ENCODE measurements at places on chromosomes 1 and 21.
A peak's percentile ranks its signal among the peaks of the same experiment; 100 is the strongest.

DNA sequence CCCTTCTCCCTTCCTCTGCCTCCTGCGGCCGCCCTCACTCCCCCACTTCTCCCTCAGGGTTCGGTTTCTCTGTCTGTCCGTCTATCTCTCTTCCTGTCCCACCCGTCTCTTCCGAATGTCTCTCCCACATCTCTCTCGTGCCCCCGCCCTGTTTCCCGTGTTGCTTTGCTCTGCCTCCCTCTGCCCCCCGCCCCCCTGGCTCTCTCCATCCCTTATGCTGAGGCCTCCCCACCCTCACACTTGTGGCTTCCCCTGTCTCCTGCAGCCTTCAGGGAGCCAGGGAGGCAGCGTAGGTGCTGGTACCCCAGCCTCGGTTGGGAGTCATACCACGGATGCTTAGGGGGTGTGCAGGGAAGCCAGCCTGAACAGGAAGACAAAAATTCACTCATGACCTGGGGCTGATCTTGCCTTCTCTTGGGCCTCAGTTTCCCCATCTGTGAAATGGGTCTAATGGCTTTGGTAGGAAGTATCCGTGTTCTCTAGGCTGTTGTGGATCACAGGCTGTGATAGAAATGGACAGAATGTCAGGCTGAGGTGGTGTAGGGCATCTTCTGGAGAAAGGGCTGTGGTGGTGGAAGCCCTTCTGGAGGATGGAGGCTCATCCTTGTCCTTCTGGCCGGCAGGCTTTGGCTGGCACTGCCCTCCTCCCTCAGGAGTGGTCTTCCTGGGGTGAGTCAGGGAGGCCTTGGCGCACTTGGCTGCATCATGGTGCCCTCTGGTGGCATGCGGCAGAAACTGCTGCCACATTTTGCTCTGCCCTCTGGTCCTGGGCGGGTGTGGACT is 55.5 kb downstream of the FOXO6 start:
- DNase-seq = peak; percentile 49

- no peak for DNase-seq
Measured at GRCh38 chr1:32240140-32240951, 6.7 kb upstream of the FAM167B start.

- DNase-seq = no peak
Measured at GRCh38 chr1:152189657-152190442, 30.8 kb upstream of the RPTN start.

- DNase-seq = no peak
Measured at GRCh38 chr1:224958490-224958889, 29.0 kb downstream of the DNAH14 start.

DNA sequence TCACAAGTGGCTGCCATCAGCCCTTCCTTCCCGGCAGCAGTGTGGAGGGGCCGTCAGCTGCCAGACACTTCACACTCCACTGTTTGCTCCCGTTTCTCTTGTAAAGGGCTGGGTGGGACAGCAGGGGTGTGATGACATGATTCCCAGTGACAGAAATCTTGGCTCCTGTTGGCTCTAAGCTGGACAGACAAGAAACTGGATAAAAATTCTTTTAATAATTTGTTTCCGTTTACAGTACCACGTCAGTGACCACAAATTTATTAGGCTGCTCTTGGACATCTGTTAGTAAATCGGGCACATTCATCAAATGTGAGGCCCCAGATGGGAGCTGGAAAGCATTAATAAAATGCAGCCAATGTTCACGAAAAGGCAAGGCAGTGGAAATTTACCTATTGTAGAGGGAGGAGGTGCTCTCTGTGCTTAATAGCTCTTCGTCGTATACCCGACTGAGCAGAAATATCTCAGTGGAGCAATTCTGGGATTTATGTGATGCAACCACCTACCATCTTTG is 353.7 kb upstream of the GREM2 start:
- no peak for DNase-seq

GRCh38 chr1:202037706-202038296 is 27.4 kb downstream of the ELF3 start:
- DNase-seq = no peak

GRCh38 chr1:198298640-198299039 is 141.8 kb downstream of the NEK7 start:
- DNase-seq = no peak

DNA sequence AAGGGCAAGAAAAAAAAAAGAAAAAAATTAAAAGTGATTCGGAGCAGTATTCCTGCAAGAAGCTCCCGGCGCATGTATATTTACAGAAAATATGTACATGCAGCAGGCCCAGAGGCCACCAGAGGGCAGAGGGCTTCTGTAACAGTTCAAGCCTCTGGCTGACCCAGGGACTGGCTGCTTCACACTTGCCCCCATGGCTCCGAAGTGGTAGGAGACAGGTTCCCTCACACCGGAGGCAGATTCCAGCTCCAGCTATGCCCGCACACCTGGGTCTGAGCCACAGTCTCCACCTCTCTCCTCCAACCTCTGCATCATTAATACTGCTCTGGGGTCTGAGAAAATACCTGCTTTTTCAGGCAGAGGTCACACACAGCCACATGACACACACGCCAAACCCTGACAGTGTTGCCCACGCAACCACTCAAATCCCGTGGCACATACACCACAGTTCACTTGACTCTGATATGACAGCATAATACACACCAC is 2.2 kb upstream of the ARHGAP30 start:
- DNase-seq = peak; percentile 29

Data from activated CD8-positive, alpha-beta memory T cell treated with anti-CD3 and anti-CD28 coated beads for 1 hour (primary cell).